Stimulated activated CD4-positive, alpha-beta T cell treated with anti-CD3 and anti-CD28 coated beads, TNF-alpha, amount 100 ng/mL, for 24 hours (primary cell): ENCODE measurements at places on chromosomes 12 and 14.
A peak's percentile ranks its signal among the peaks of the same experiment; 100 is the strongest.

GRCh38 chr14:76947078-76947837 is 81.2 kb downstream of the IRF2BPL start:
- DNase-seq: peak; percentile 56

- DNase-seq: no peak
These were observed 141.9 kb upstream of the PRKD1 start for GRCh38 chr14:30069536-30069935.

GRCh38 chr14:54743382-54743781 is 159.2 kb downstream of the GCH1 start:
- DNase-seq: no peak

GRCh38 chr14:100576091-100577085 is 10.8 kb downstream of the BEGAIN start:
- DNase-seq: no peak

DNA sequence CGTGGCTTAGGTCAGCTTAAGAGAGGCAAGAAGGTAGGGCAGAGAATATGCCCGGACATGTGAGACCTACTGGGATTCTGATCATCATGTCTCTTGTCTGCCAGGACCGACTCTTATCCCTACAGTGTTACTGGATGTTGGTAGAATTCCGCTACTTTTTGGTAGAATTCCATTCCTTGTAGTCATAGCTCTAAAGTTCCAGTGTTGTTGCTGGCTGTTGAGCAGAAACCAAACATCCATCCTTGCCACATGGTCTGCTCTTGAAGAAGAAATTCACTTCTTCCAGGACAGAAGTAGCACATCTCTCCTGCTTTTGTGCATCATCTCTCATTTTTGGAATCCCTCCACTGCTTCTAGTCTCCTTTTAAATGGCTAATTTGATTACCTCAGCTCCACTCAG is 453.7 kb downstream of the RPL10L start:
- no peak for DNase-seq

- no peak for DNase-seq
These were observed 608.4 kb downstream of the LRFN5 start for GRCh38 chr14:42214981-42215491.

DNA sequence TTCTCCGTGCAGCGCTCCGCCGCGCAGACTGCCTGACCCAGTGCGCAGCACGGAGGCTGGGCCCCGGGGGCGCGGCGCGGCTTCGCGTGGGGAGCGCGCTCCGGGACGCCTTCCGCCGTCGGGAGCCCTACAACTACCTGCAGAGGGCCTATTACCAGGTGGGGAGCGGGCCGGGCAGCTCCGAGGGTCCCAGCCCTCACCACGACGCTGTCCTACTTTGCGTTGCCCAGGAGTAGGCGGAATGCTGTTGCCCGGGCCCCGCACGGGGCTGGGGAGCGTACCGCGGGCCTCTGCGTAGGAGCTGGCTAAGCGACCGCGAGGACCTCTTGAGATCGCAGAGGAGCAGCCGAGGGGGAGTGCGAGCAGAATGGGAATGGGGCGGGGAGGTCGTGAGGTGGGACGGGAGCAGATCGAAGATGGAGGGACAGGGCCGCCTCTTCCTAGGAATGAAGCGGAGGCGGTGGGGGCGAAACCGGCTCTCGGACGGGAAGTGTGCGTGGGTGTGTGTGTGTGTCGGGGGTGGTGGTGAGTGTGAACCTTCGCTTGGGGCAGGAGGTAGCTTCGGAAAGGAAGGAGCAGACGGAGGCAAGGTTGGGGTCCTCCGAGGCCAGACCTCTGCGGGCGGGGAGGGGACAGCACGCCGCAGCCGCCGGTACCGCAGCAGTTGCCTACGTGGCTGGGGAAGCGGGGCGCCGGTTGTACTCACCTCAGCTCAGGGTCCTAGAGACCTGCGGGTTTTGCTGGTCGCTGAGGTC is 751 bp downstream of the P3H3 start:
- no peak for DNase-seq

DNA sequence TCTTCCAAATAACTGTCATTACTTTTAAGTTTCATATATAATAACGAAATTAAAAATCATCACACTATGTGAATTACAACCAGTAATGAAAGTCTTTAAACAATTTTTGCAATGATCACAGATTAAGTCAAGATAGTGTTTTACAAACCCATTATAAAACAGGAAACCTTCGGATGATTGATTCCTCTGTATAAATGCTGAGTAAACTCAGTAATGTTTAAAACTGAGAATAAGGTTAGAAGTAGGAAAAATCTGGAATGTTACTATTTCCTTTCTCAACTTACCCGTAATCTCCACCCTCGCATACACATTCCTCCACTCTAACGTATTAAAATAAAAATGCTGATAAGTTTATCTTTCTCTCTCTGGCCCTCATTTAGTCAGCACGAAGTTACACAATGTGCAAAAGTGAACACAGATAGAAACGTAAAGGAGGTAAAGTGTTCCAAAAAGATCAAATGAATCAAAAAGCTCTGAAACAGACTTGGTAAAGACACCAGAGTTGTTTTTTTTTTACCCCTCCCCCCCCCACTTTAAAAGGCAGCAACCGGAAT is 1.6 kb downstream of the ZFC3H1 start:
- DNase-seq: no peak

- no peak for DNase-seq
These were observed 138.8 kb upstream of the HMGA2 start for GRCh38 chr12:65685514-65685913.

DNA sequence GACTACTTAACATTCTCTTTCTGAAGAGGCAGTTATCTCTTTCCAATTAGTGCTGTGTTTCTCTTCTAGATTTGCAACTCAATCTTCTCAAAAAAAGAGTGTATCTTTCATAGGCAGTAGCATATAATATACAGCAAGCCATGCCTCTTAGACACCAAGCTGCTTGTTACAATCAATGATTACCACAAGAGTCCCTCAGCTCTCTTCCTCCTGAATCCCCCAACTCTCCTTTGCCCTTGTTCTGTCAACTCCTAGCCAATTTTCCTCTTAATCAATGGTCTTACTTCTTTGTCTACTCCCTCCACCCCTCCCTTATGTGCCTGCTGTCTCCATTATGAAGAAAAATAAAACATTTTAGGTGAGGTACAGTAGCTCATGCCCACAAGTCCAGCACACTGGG is 2.6 kb downstream of the TMTC1 start:
- DNase-seq: no peak

DNA sequence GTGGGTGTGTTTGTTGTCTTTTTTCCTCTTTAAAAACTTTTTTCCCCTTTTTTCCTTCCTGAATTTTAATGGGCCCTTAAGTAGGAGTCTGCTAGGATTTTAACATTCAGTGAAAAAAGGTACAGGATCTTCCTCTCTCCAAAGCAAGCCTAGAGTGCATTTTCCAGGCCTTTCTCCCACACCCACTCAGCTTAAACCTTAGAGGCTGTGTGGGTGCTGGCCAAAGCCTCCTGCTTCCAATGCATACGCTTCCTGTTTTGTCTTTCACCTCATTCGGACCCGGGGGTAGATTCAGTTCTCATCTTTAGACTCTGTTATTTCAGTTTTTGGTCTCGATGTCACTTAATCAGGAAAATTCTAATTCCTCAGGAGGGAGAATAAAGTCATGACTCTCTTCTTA is 51.2 kb downstream of the TMEM30B start:
- no peak for DNase-seq

DNA sequence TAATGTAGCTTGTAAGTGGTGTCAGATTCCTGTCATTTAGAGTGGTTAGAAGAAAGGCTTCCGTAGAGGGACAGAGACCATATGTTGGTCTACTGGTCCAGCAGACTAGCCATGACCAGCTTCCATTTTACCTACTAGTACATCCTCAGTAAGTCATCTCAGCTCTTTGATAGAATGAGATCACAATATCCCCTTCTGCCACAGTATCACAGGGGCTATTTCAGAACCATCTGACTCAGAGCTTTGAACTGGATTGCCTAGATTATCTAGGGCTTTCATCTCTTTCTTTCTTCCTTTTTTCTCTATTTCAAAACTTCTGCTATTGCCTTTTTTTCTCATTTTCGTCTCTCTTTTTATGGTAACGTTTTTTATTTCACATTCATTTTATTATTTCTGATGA is 4.7 kb downstream of the ZDHHC17 start:
- DNase-seq: no peak

- DNase-seq: no peak
These were observed 12.3 kb downstream of the HMGA2 start for GRCh38 chr12:65836419-65837197.

- DNase-seq: no peak
These were observed 48.2 kb upstream of the VSX2 start for GRCh38 chr14:74190927-74191575.

- DNase-seq: no peak
These were observed at the start of gene CMKLR1 for GRCh38 chr12:108338915-108339657. Gene CMKLR1 (minus strand): TSS chr12:108339311. CDS start chr12:108293591, 45,720 bp downstream.

DNA sequence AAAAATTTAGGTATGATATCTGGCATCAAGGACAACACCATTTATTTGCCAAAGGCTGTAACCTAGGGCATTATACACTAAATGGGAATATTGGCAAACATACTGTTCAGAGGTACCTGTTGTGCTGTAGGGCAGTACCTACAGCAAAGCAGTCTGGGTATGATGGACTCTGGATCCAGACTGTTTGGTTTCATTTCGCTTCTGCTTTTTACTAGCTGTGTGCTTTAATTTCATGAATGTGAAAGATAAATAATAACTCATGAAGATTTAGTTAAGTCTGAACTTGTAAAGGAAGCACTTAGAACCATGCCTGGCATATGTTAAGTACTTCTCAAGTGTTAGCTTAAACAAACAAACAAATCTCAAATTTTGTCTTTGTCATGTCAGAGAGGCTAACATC is 17.7 kb upstream of the SLC38A2 start:
- DNase-seq: no peak

DNA sequence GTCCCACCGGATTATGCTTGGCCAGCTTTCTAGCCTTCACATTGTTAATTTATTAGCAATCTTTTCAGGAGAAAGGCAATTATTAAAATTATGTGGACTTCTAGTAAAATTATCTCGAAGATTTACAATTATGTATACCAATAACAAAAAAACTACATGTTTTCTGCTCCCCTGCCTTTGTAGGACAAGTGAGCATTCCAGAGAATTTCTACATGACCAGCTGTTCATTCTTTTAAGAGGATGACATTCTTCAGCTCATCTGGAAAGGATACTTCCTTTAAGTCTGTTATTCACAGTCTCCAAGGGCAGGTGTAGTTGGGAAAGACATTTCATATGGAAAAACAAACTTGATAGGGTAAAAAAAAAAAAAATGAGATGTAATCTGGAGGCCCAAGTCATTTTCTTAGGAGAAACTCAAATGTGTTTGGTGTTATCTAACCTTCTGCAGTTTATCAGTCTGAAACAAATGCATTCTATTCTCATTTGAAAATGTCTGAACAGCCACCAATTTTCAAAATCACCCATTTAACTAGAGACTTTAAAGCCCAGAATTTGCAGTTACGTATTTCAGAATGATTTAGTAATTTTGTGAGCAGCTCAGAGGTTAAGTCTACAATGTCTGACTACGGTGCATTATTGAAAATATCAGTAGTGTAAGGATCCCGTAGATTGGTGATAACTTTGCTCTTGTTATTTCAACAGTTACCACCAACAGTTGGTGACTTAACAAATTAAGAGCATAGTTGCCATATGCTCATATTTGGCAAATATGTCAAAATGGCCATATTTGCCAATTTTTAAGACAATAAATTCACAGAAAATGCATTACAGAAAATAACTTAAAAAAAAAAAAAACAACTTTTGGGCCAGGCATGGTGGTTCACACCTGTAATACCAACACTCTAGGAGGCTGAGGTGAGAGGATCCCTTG is 1.8 kb upstream of the PHLDA1 start:
- no peak for DNase-seq

- no peak for DNase-seq
These were observed 7.9 kb upstream of the GPRC5A start for GRCh38 chr12:12883369-12884001.

DNA sequence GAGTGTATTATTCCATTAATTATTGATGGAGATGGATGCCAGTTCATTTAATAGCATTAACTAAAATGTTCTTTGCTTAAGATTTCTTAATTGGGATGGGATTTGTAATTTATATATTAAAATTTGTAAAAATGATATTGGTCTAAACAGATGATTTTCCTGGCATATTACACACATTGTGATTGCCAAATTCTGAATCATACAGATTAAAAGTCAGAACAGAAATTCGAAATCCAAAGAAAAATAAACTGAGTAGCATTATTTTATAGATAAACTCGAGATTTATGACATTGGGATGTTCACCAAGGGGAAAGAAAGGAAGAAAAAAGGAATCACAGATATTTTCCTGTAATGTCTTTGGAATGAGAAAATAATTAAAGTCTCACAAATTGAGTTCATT is 481.1 kb downstream of the CCER1 start:
- no peak for DNase-seq

- DNase-seq: no peak
These were observed 121.9 kb downstream of the PDE3A start for GRCh38 chr12:20490213-20490612.

DNA sequence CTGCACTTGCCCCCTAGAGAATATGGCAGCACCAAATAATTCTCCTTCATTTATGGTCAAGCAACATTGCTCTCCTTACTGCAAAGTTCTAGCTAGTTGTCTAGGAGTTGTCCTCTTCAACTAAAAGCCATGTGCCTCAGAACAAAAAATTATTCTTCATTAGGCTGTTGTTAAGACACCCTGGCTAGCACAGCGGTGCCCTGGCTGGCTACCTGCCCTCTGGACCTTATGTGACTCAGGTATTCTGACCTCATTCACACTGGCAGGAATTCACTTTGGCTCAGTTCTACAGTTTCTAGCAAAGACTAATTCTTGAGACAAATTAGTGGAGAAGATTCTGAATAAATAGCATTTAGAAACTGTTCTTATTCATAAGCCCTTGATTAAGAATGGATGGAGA is 224.4 kb upstream of the KRR1 start:
- no peak for DNase-seq

GRCh38 chr14:52352569-52352968 is 38.5 kb downstream of the PTGER2 start:
- no peak for DNase-seq

DNA sequence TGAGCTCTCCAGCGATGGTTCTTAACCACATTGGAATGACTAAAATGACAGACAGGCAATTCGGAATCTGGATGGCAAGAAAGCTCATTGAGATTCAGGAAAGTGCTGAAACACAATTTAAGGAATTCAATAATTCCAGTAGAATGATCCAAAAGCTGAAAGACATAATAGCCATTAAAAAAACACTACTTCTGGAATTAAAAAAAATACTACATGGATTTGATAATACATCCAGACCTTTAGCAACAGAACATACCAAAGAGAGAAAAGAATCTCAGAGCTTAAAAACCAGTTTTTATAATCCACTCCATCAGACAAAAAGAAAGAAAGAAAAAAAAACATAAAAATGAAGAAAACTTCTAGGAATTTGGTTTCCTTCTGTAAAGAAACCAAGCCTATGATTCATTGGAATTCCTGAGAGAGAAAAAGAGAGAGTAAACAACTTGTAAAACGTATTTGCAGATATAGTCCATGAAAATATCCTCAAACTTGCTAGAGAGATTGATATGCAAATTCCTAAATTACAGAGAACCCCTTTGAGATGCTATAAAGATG is 52.8 kb downstream of the SLCO1B1 start:
- no peak for DNase-seq

DNA sequence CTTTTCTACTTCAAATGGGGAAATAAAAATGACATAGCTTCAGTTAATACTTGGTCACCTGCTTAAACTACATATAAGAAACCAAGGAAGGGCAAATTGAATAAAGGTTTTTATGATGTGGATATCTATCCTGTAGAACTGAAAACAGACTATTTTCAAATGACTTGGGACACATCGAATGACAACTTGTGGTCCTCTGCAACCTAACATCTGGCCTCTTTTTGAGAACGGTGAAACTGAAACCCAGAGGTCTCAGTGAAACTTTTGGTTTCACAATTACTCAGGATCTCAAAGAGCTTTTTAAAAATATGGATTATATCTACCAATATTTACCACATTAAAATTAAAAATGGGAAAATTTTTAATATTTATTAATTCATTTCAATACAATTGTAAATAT is 65.2 kb downstream of the PPP2R5E start:
- DNase-seq: no peak
